ENCODE measurements at places on chromosomes 4 and X.

GRCh38 chrX:75038925-75039324 lies 113.7 kb upstream of the NEXMIF start:
- DNase-seq: peak; percentile 18

DNA sequence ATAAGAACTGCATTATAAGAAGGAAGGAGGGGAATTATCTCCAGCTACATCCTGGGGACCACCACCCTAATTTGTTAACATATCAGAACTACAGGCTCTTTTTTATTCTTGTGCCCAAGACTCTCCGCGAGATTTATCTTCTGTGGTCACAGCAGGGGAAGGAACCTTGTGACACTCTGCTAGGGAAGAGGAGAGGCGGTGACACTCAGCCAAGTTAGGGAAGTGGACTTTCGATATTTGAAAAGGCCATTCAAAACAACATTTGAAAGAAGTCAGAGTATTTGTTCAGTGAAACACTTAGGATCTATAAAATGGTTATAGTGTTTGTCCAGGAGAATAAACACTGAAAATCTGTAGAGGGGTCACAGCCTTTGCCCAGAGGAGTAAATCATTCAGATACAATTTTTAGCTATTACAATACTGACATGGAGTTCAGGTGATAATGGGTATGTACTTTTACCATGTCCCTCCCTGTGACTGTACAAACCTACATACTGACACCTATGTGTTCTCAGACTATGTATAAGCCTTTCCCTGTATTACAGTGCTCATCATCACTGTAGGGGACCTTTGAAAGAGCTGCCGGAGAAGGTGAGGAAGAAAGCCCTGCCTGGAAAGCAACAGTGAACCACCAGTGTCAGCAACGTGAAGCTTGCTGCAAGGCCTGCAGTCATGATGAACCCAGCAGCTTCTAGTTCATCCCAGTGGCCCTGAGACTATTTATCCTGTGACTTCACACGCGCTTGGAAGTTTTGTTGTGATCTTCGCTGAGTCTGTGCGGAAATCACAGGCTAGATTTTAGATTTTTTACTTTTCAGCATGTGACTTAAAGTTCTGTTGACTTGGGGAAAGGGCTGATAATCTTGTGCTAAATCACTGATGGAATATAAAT lies 8.5 kb upstream of the PTTG2 start:
- no peak for DNase-seq

- DNase-seq: no peak
Measured at GRCh38 chr4:69731241-69731640, 29.2 kb downstream of the SULT1B1 start.

GRCh38 chr4:146338512-146338911 lies 124.2 kb downstream of the REELD1 start:
- DNase-seq: peak; percentile 20

GRCh38 chr4:95409750-95410149 lies 139.0 kb downstream of the UNC5C start:
- no peak for DNase-seq

GRCh38 chrX:152202886-152203285 lies 64.5 kb upstream of the MAGEA10 start:
- no peak for DNase-seq

DNA sequence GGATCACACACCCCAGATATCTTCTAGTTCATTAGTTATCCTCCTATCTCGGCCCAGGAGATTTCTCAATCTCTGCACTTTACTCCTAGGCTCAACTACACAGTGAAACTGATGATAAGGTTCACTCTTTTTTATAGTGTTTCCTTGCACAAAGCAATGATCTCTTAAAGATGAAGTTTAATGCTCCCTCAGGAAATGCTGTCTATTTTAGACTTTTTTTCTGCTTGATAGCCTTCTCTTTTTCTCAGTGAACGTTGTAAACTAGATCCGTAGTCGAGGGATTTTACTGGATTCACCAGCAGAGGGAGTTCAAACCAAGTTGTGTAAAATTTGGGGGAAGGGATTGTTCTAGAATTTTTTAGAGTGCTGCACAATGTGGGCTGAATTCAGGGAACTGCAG lies 269.6 kb downstream of the GBA3 start:
- DNase-seq: peak; percentile 53

- DNase-seq: no peak
Measured at GRCh38 chr4:71240094-71240493, 98.7 kb upstream of the SLC4A4 start.

DNA sequence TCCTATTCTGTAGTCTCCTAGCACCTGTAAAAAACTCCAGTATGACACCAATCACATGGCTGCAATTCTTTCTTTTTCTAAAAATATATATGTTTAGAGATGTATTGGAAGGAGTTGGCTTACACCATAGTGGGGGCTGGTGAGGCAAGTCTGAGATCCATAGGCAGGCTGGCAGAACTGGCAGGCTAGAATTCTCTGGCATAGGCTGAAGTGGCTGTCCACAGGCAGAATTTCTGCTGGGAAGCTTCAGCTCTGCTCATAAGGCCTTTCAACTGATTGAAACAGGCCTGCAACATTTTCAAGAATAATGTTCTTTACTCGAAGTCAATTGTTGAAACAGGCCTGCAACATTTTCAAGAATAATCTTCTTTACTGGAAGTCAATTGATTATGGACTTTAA lies 37.0 kb downstream of the FGF2 start:
- DNase-seq: no peak

DNA sequence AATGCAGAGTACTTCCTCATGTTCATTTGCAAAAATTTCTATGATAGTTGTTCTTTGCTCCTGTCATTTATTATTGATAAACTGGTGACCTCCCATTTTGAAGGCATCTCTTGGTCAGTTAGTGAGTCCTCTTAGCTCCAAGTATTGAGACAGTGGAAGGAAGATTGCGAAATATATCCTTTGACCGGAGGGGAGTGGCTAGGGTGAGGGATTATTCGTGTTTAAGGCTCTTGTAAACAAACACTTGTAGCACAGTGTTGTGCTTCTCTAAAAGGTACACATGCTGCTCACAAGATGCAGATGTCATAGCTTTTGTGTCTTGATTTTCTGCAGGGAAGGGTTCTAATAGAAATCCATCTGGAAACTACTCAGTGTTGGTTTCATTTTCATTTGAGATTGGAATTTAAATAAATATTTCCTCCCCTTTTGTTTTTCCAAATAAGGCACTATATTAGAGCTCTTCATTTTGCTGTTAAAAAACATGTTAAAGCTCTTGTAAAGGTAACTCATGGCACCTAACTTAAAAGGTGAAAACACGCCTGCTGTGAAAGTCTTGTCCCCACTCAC lies 21.8 kb downstream of the TXLNG start:
- peak; percentile 72 for DNase-seq

DNA sequence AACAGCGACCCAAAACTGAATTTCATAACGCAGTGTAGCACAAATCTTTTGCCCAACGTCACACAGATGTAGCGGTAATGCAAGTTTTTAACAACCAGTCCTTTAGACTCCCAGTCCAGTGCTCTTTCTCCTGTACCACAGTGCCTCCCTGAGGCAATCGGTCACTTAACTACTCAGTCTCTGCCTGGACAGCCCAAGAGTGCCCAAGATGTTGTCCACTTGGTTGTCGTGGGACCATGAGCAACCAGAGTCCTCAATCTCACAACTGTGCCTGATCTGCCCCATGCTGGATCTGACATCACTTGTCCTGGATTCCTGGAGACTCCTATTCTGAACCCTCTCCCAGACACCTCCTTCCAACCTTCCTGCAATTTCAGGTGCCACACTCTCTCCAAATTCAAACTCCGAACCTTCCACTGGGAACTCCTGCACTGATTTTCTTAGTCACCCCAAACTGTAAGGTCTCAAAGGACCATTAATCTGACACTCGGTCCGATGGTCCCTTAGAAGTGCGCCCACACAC lies 702 bp downstream of the MMGT1 start:
- DNase-seq: peak; percentile 46
